ENCODE measurements at places on chromosomes 4 and X.

GRCh38 chrX:11148401-11148800 lies 37.3 kb downstream of the HCCS start:
- DNase-seq = no peak

DNA sequence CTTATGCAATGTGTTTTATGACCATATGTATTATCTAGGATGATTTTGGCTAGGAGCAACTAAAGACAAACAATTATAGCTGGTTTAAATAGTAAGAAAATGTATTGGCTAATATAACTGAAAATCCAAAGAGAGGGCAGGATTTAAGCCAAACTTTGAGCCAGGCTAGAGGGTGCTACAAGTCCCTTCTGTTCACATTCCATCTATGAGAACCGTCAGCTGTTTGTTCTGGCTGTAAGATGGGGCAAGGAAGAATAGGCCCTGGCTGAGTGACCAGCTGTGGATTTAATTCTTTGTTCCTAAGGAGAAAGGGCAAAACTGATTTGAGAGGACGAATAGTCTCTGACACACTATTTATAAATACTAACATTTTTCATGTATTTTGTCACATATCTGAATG lies 79.2 kb upstream of the UGT8 start:
- DNase-seq = no peak

- peak; percentile 45 for DNase-seq
Measured at GRCh38 chr4:2794486-2795299, 1.8 kb downstream of the SH3BP2 start.

DNA sequence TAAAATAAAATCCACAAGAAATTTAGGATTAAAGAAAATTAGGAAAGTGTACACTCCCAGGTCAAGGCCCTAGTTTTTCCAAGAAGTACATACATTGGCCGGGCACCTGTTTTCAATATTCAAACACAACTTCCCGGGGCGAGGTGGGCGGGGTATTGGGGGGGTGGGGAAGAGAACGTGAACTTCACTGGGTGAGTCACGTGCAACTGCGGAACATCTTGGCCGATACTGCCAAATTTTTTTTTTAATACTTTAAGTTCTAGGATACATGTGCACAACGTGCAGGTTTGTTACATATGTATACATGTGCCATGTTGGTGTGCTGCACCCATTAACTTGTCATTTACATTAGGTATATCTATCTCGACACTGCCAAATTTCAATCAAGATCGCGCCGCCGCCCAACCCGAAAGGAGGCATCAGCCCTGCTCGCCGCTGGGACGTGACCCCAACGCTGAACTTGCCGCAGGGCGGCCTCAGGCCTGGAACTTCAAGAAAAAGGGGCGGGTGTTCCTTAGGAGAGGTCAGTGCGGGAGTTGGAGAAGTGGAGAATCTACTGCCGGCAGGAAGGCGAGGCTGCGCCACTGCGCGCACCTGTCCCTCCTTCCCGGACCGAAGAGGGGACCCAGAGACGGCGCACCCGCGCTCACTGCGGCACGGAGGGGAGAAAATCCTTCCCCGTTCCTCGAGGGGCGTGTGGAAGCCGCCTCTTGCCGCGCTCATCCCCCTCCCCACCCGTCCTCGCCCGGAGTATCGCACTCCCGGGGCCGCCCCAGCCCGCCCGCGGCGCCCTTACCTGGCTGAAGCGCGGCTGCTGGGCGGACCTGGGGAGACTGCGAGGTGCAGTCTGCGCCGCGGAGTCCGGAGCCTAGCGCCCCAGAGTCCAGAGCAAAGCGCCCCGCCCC lies at the start of gene TEC:
TSS of gene TEC (minus strand) at position 883 of the 905 bp plus-strand sequence. CDS start 41,224 bp downstream, outside the sequence.
- no peak for DNase-seq

DNA sequence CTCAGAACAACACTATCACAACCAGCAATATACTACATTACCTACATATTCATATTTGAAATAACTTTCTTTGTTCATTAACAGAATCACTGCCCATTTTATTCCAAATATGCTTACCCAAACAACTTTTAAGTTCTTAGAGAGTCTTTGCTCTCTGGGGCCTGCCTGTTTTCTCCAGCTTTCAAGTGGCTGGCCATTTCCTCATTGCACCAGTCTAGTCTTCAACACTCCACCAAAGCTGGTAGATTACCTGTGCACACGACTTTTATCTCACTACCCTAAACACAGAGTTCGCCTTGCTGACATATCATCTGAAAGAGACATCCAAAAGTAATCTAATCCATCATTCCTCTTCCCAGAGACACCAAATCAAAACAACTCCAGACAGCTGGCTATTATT lies 66.2 kb downstream of the PRDM5 start:
- DNase-seq = no peak

DNA sequence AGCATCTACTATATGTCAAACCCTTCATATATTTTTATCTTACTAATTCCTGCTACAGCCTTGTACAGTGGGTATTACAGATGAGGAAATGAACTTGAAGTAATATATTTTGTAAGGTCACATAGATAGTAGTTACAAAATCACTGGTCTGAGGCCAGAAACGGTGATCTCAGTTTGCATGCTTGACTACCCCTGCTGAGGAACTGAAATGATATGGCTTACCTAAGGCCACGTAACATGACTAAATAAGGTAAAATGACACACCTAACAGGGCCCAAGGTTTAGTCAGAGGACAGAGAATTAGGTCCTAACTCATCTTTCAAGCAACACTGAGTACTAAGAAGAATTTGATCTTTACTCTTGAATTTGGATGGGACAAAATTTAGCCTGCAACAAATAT lies 1.5 kb upstream of the COMMD8 start:
- DNase-seq = no peak

GRCh38 chrX:100680756-100681155 lies 36.8 kb downstream of the SRPX2 start:
- no peak for DNase-seq

DNA sequence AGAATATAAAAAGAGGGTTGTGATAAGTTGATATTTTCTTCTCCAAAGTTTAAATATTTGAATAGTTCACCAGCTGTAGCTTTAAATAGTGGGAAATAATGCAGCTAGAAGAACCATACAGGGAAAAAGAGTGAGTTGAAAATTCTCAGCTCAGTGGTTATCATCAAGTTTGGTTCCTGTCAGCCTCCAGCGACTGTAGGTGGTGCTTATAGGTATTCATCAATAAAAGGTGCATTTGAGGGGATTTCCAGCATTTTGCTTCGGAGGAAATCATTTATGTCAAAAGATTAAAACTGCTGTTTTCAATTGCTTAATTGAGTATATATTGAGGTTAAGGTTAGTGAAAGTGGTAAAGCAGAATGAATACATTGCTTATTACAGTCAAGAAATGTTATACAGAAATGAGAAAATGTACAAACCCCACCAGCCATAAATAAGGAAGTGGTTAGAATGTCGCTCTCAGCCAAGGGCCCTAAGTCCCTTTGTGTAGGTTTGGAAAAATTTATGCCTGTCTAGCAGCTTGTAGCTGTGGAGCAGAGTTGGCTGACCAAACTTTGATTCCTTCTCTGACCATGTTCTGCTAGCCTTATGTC lies 532.9 kb upstream of the FTHL17 start:
- no peak for DNase-seq

GRCh38 chr4:81491943-81492342 lies 20.2 kb upstream of the RASGEF1B start:
- DNase-seq = no peak
